ENCODE measurements at places on chromosomes 3 and 15. TPM values are rescaled to one million over a fixed set of nuclear protein-coding genes. Genes with fewer than 3 reads are reported as not detected.

The FOXL2NB gene
- 0.09 TPM for total RNA-seq

The GHSR gene
- total RNA-seq, result not detected

The ASB14 gene
- total RNA-seq, result not detected

The PROK2 gene
- total RNA-seq, result 2.0 TPM

The CFAP161 gene
- total RNA-seq, result 1.9 TPM

The EXD1 gene
- total RNA-seq, result 0.41 TPM

The LEKR1 gene
- 1.9 TPM for total RNA-seq

The IGSF11 gene
- total RNA-seq, result 4.1 TPM

The RYR3 gene
- 4.4 TPM for total RNA-seq

The SAMD7 gene
- not detected for total RNA-seq

The TLR9 gene
- total RNA-seq, result not detected

The SLC28A1 gene
- total RNA-seq, result not detected

The NR1D2 gene
- 43.7 TPM for total RNA-seq

The ST8SIA2 gene
- 13.6 TPM for total RNA-seq

The BCHE gene
- 15.2 TPM for total RNA-seq

The IL12A gene
- 0.77 TPM for total RNA-seq

The CCDC54 gene
- total RNA-seq, result not detected

The SAMMSON gene
- not detected for total RNA-seq

The C2CD4B gene
- not detected for total RNA-seq

The RETNLB gene
- not detected for total RNA-seq

The SLC12A1 gene
- total RNA-seq, result not detected

The BLM gene
- 35.2 TPM for total RNA-seq

The MYL3 gene
- not detected for total RNA-seq

The STRA6 gene
- 3.1 TPM for total RNA-seq

The TRAIP gene
- total RNA-seq, result 32.2 TPM

The GUCA1C gene
- total RNA-seq, result not detected

The LPP gene
- 27.4 TPM for total RNA-seq

The TMEM158 gene
- 5.5 TPM for total RNA-seq

The SENP7 gene
- 31.4 TPM for total RNA-seq

The TNIK gene
- total RNA-seq, result 5.0 TPM

The ADGRG7 gene
- total RNA-seq, result not detected

The DISP2 gene
- 0.06 TPM for total RNA-seq

The COPB2 gene
- total RNA-seq, result 86.1 TPM

The MYZAP gene
- not detected for total RNA-seq

The LRRK1 gene
- total RNA-seq, result 0.43 TPM

The REC114 gene
- not detected for total RNA-seq

The DAZL gene
- total RNA-seq, result 3.2 TPM

The HDC gene
- not detected for total RNA-seq

The P4HTM gene
- 15.3 TPM for total RNA-seq

The EEF1AKMT4 gene
- total RNA-seq, result 6.0 TPM

Data from neural progenitor cell (in vitro differentiated cells).